Skeletal muscle tissue (tissue), 5 donors: ENCODE measurements at places on chromosomes 5 and 9. TPM values are rescaled to one million over a fixed set of nuclear protein-coding genes. Genes with fewer than 3 reads are reported as not detected.

KDM4C gene
- 50.1 TPM for total RNA-seq

FCN2 gene
- total RNA-seq: 1.0 TPM

CDC26 gene
- total RNA-seq: 28.2 TPM

SETD9 gene
- 5.7 TPM for total RNA-seq

FASTKD3 gene
- total RNA-seq: 8.9 TPM

ADGRD2 gene
- not detected for total RNA-seq

BNC2 gene
- 10.4 TPM for total RNA-seq

EIF4E1B gene
- not detected for total RNA-seq

MRPS30 gene
- total RNA-seq: 64.7 TPM

TRPM6 gene
- total RNA-seq: under 0.01 TPM

PARP8 gene
- total RNA-seq: 12.0 TPM
